ENCODE measurements at places on chromosomes 3 and 15. TPM values are rescaled to one million over a fixed set of nuclear protein-coding genes. Genes with fewer than 3 reads are reported as not detected.

Gene PPP2R3A
- 14.6 TPM for total RNA-seq

Gene CCR4
- not detected for total RNA-seq

Gene PLIN1
- 0.12 TPM for total RNA-seq

Gene EHHADH
- 5.8 TPM for total RNA-seq

Gene MYO5C
- total RNA-seq: 19.4 TPM

Gene UBA7
- 41.9 TPM for total RNA-seq

Gene RTP3
- total RNA-seq: not detected

Gene GOLGA8N
- 4.8 TPM for total RNA-seq

Gene PLA2G4E
- total RNA-seq: not detected

Gene SLC22A13
- total RNA-seq: 0.44 TPM

Gene GJD2
- not detected for total RNA-seq

Gene SLC28A2
- not detected for total RNA-seq

Gene SLC30A4
- 3.8 TPM for total RNA-seq

Gene HRH1
- 16.2 TPM for total RNA-seq

Gene CILP
- not detected for total RNA-seq
